ENCODE measurements at places on chromosomes 16 and 17.

GRCh38 chr17:58316260-58316960 is 12.2 kb downstream of the TSPOAP1 start:
- no peak for DNase-seq

DNA sequence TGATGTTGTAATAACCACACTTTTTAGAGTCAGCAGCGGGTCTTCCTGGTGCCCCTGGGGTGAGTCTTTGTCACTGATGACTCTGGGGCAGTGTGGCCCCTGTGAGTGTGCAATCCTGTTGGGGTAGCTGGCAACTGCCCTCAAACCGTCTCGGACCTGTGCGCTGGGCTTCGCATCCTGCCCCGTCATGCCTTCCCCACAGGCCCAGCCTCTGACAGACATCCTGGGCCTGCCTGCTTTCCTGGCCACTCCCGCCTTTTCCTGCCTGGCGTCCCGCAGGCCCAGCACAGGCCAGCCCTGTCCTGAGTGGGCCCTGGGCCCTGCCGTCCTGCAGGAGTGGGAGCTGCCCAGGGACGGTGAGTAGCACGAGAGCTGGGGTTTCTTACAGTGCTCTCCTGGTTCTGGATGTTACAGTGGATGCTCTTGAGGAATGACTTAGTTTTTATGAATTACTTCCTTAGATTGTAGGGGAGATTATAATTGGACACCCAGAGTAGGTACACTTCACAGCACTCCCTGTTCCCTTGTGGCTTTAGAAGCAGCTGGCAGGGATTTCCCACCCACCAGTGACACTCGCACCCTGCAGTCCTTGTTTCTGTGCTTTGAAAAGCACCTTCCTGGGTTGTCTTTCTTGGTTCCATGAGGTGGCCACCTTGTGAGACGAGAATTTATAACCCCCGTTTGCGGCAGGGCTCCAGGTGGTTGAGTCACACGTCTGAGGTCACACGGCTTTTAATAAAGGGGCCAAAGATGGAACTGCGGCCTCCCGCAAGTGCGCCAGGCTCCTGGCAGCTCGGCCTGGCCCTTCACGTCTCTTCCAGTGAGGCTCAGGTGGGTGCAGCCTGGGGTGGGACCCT is 50.0 kb upstream of the CAPN15 start:
- no peak for DNase-seq

DNA sequence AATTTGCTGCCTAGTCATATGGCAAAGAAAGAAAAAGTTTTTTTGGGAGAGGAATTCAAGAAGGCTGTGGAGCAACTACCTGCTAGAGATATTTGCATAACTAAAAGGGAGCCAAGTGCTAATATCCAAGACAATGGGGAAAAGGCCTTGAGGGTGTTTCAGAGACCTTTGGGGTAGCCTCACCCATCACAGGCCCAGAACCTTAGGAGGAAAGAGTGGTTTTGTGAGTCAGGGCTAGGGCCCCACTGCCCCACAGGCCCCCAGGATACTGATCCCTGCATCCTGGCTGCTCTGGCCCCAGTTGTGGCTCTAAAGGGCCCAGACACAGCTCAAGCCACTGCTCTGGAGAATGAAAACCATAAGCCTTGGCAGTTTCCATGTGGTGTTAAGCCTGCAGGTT is 41.9 kb upstream of the SDK2 start:
- DNase-seq, result no peak

GRCh38 chr16:30664616-30665109 is 6.4 kb downstream of the FBRS start:
- no peak for DNase-seq

DNA sequence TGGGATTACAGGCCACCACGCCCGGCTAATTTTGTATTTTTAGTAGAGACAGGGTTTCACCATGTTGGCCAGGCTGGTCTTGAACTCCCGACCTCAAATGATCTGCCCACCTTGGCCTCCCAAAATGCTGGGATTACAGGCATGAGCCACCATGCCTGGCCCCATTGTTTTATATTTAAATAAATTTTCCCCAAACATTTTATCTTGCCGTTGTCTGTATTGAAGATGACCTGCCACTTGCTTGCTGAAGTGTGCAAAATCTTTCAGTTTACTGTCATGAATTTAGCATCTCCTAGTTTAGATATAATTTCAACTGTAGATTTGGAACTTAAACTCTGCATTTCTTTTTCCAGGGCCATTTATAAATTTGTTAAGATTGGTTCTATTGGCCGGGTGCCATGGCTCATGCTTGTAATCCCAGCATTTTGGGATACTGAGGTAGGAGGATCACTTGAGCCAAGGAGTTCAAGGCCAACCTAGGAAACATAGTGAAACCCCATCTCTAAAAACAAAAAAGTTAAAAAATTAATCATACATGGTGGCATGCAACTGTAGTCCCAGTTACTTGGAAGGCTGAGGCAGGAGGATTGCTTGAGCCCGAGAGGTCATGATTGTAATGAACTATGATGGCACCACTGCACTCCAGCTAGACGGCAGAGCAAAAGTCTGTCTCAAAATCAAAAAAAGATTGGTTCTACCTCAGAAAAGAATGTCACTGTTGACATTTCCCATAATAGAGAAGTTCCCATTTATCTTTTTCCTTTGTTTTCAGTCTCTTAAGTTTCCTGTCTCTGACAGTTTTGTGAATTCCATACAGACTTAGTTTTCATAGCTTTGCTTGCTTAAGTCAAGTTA is 84.4 kb downstream of the VMP1 start:
- peak; percentile 25 for DNase-seq

GRCh38 chr16:72895951-72896350 is 152.0 kb downstream of the ZFHX3 start:
- no peak for DNase-seq

- no peak for DNase-seq
These were observed 3.8 kb downstream of the SULT1A2 start for GRCh38 chr16:28592979-28593553.

DNA sequence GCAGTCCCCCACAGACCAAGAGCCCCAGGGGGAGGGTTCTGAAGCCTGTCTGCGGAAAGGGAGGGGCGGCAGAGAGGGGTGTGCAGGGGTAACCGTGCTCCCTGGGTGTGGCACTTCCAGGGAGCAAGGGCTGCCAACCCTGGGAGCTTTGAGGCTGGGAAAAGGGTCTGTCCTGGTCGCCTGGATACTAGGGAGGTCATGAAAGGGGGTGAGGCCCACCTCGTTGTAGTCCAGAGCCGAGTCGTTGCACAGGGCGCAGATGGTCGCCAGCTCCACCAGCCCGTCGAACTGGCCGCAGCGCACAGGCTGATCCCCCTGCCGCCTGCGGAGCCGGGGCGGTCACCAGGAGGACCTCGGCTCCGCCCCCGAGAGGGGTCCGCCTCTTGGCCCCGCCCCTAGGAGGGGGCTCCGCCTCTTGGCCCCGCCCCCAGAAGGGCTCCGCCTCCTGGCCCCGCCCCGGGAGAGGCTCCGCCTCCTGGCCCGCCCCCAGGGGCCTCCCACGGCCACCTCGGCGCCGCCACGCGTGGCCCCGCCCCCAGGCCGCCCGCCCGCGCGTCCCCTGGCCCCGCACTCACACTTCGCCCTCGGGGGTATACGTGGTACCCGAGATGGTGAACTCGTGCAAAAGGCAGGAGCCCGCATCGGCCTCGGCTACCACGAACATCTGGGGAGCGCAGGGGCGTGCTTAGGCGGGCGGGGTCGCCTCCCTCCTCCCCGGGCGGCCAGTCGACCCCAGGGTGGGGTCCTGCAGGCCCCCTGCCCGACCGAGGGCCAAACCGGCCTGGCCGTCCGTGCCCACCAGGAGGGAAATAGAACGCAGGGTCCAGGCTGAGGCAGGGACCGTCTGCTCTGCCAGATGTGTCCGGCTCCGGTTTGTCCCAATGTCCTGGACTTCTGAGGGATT is 19.5 kb downstream of the ATP2A3 start:
- DNase-seq, result peak; percentile 34

DNA sequence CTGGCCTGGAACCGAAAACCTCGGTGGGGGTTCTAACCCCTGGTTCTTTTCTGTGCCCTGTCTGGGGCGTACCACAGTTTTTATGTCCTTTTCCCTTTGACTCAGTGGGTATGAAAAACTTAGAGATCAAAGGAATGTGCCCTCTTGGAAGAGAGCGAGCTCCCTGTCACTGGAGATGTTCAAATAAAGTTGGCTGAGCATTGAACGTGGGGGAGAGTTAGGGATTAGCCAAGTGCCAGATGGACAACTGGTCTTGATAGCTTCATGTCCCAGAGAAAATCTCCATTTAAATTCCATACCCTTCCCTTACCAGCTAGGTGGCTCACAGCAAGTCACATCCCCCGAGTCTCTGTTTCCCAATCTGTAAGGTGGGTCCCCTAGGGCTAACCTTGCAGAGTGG is 9.5 kb downstream of the ADGRG1 start:
- DNase-seq, result no peak

GRCh38 chr16:82016964-82017363 is 5.7 kb upstream of the SDR42E1 start:
- no peak for DNase-seq

DNA sequence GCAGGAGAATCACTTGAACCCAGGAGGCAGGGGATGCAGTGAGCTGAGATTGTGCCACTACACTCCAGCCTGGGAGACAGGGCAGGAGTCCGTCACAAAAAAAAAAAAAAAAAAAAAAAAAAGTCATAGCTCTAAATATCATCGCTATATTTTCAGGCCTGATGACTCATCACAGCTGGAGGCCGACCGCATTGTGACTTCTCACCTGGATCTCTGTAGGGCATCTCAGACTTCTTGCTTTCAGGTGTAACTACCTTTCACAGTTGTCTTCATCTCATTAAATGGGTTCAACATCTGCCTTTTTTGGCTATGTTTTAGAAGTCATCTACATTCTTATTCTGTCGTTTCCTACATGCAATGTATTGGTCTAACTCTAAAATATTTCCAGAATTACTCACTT is 353.1 kb upstream of the MON1B start:
- DNase-seq, result no peak

DNA sequence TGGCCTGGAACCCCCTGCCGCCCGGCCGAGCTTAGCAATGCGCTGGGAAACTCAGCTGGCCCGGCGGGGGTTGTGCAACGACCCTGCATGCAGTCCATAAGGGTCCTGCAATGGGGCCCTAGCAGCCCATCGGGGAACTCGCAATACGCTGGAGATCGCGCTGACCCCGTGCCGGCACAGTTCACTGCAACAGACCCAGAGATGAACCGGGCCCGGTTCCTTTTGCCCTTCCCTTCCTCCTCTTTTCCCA is 375 bp downstream of the SLC25A11 start:
- DNase-seq, result no peak

GRCh38 chr17:68195667-68196393 is 52.0 kb upstream of the AMZ2 start:
- no peak for DNase-seq

DNA sequence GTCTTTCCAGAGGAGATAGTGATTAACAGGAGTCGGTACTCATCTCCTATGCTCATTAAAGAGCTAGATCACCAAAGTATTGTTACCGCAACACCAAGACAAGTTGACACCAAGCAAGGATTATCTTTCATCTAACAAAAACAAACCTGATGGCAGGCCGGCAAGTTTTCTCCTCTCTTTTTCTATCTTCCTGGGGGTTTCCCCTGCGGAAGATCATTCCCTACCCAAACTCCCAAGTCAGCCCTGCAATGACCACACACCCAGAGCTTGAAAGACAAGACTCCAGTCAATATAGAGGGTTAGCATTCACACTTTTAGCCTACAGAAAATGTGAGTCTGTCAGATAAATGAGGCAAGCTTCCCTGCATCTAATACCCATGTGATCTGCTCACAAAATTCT is 312.1 kb downstream of the SOX9 start:
- DNase-seq, result no peak

DNA sequence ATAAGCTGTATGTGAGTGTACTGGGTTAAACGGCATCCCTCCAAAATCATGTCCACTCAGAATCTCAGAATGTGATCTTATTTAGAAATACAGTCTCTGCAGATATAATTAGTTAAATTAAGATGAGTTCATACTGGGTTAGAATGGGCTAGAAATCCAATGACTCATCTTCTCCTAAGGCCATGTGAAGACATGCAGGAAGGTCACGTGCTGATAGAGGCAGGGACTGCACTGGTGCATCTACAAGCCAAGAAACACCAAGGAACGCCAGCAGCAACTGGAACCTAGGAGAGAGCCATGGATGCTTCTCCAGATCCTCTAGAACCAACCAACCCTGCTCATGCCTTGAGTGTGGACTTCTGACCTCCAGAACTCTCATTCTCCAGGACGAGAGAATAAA is 241.0 kb downstream of the XYLT1 start:
- DNase-seq, result no peak

DNA sequence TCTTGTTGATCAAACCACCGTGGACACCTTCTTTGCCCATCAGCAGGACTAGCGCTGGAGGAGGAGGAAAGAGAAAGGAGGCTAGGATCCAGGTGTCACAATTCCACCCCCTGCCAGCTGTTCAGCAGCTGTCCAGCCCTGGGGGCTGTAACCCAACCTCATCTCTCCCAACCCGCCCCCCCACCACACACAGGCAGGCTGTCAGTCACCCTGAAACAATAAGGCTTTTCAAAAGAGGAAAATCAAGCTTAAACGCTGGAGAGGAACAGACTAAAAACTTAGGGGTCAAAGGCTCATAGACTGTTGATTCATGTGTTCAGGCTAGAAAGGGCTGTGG is 2.4 kb downstream of the PFN1 start:
- DNase-seq, result no peak

GRCh38 chr16:29662729-29663015 is 375 bp upstream of the SPN start:
- DNase-seq, result peak; percentile 82

All from suppressor macrophage (primary cell).